ENCODE measurements at places on chromosomes 7 and 10.

DNA sequence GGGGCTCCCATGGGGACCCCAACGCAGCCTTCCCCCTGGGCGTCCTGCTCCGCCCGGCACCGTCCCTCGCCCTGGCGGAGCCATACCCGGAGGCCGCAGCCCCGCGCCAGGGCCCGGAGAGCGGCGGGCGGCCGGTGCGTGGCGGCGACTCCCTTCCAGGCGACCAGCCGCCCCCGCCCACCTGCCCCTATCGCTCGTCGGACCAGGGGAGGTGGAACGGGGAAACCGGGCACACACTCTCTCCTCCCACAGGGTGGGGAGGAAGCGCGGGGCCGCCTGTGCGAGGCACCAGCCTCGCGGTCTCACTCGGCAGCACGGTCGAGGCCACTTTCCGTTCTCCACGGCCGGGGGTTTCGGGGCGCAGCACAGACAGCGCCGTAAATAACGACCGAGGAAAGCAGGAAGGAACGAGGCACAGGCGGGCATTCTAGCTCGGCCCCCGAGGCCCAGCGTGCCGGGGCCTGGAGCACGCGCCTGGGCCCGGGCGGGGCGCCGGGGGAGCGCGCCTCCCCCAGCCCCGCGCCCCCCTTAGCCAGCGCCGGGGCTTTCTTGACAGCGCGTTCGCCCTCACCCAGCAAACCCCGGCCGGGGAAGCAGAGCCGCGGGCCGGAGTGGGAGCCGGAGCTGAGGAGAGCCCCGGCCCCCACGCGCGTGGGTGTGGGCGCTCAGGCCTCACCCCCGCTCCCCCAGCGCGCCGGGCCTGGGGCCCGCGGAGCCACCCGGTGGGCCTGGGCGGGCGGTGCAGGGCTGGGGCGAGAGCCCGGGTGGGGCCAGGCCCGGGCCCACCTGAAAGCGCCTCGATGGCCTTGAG lies 936 bp downstream of the IGF2BP3 start:
- DNase-seq = no peak

DNA sequence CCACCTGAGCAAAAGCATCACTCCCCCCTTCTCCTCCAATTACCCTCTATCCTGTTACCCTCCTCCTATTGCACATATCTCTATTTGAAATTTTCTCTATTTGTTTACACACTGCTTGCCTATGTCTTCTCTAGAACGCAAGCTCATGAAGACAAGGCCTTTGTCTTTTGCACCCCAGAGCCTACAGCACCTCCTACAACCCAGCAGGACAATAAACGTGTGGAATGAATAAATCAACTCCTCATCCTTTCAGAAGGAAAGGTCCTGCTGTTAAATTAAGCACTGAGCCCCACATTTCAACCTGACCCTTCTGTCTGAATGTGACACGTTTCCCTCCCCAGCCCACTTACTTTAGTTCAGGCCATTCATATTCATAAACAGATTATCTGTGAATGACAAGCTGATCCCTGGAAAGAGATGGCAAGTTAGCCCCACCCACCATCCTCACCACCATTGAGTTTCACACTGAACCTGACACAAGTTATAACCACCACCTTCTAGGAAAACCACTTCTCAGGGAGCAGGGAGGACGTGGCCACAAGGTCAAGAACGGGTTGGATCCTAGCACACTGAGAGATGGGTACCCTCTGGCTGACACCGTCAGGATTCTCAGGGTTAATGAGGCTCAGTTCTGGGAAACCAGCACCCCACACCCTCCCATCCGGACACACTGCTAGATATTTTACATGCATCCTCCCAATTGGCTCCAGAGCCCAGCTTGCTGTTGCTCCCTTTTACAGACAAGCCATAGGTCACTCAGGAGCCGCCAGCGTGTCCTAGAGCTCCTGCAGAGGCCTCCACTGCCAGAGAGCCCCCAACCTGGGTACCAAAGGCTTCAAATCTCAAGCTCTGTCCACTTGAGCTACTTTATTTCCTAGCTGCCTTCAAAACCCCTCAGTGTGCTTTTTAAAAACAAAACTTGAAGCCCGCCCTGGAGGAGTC lies 934 bp downstream of the PRTFDC1 start:
- peak; percentile 88 for DNase-seq

GRCh38 chr7:40211276-40212003 lies 76.6 kb downstream of the SUGCT start:
- DNase-seq = no peak

- DNase-seq = no peak
Measured at GRCh38 chr7:126411821-126412383, 840.8 kb downstream of the GRM8 start.

GRCh38 chr7:150745086-150745485 lies 7.9 kb downstream of the GIMAP5 start:
- DNase-seq = no peak

DNA sequence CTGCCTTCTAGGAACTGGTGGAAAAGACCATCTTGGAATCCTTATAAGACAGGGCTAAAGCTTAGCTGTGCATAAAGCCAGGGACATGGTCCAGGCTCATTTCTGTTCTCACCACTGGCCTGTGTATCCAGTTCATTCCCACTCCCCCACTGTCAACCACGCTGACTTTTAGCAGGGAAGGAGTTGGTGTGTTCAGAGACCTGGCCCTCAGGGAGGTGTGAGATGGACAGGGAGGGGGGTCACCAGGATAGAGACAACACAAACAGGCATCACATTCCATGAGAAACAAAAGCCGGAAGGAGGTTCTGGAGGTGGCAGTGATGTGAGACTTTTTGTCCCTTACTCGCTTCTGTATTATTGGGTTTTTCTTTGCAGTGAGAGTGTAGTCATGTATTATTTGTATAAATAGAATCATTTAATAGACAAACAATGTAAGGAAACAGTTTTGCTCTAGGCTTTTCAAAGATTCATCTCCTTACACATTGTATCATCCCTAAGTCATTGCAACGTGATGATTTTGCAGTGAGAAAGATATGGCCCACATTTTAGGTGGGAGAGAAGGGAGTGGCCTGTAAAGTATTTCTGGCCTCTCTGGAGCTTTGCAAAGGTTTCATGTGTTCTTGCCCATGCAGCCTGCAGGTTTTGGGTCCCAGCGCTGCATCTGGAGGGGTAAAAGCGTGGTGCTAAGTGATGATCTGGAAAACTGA lies 52.0 kb downstream of the EEPD1 start:
- DNase-seq = no peak

GRCh38 chr7:106679153-106679931 lies 18.4 kb upstream of the CCDC71L start:
- DNase-seq = no peak

GRCh38 chr7:21938463-21938862 lies 7.2 kb downstream of the CDCA7L start:
- DNase-seq = no peak

GRCh38 chr7:12716722-12717121 lies 29.3 kb downstream of the ARL4A start:
- no peak for DNase-seq

DNA sequence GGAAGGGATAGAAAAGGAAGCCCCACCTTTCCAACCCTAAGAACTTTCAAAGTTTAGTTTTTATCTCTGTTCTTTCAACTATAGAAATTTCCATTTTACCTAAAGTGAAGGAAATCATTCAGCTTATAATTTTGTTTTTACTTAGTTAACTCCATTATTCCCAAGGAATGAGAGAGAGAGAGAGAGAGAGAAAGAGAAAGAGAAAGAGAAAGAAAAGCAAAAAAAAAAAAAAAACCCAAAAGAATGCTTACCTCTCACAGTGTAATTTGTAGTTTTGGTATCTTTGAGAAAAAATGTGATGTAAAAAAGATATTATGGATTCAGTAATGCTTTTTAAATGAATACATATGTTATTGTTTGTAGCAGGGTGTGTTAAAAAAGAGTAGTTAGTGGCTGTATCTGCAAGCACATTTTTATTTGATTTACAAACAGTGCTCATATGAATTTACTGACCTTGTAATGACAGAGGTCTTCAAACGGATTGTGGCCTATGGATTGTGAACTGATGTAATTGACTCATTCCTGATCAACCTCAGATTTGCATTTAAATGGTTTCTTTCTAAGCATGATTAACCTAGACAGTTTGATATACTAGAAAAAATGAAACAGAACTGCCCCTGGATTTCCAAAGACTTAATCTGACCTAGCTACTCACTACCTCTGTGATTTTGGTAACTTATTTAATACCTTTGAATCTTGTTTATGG lies 64.9 kb downstream of the LCOR start:
- no peak for DNase-seq

DNA sequence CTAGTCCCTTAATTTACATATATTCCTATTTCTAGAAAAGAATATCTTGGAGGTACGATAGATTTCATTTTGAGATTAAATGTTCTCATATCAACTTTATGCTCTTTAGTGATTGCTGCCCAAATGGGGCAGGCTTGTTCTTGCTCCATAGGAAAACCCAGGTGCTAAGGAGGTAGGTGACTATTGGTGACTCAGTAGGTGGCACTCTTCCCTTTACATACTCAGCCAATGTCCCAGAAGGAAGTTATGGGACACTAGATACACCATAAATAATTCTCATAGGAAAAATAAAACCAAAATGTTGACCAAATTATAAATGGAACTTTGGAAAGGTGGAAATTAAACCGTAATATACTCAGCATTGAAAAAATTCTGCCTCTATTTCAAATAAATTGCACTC lies 4.0 kb downstream of the SKAP2 start:
- no peak for DNase-seq

GRCh38 chr10:109103278-109103677 lies 820.0 kb downstream of the XPNPEP1 start:
- DNase-seq = no peak

GRCh38 chr7:134836447-134836846 lies 57.0 kb downstream of the CALD1 start:
- no peak for DNase-seq

DNA sequence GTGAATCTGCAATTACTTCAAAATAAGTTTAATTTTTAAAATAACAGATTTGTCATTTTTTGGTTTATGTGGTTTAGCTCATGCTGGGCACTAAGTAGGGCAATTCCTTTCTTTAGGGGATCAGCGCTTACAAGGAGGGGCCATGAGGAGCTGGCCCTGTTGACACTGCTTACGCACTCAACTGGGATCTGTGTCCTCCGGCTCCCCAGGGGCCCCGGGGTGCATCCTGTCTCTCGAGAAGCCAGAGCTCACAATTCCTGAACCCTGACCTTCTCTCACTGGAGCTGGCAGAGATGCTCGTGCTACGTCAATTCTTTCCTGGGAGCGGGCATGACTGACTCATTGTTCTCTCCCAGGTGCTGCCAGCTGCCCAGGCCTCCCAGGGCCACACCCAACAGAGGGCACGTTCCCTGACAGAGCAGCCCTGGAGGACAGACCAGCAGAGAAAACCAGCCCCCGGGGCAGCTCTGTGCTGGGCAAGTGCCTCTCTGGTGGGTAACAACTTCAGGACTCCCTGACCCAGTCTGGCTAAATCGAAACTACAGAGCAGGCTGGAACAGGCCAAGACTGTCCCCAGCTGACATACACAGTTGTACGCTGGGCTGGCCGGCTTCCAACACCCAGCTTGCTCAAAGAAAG lies 36.8 kb downstream of the CTBP2 start:
- peak; percentile 84 for DNase-seq

DNA sequence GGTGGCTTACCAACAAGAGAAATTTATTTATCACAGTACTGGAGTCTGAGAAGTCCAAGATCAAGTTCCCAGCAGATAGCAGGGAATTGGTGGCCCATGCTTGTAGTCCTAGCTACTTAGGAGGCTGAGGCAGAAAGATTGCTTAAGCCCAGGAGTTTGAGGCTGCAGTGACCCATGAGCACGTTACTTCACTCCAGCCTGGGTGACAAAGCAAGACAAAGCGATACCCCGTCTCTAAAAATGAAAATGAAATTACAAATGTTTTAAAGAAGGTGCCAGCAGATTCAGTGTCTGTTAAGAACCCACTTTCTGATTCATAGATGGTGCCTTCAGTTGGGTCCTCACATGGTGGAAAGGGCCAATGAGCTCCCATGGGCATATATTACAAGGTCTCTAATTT lies 20.6 kb upstream of the ARHGAP12 start:
- DNase-seq = no peak

DNA sequence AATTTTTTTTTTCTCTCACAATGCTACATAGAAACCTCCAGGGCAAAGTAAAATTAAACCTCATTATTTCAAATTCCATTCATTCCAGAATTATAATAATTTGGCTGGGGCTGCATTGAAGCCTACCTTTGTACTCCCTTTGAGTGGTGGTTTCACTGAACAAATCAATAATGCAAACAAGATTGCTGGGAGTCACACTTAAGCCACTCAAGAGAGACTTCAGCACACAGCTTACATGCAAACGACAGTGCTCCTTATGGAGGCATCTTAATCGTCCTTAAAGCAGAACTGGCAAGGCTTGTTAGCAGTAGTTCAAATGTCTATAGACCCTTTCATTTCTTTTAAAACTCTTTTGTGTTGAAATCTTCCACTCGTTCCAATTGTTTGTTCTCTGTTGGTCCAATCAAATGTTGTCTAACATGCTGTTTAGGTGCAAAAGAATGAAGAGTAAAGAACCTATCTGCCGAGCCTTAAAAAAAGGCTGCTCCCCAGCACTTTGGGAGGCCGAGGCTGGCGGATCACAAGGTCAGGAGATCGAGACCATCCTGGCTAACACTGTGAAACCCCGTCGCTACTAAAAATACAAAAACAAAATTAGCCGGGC lies 294.9 kb downstream of the FGFR2 start:
- DNase-seq = no peak
